Upper lobe of left lung (tissue), 6 donors: ENCODE measurements at places on chromosomes 2 and 18. TPM values are rescaled to one million over a fixed set of nuclear protein-coding genes. Genes with fewer than 3 reads are reported as not detected.

GRCh38 chr2:36267194-36267593, 88.4 kb upstream of the CRIM1 start:
- H3K27ac ChIP-seq, result no peak overlapping the region
- no peaks in the 10 kb centered on the region for H3K36me3 ChIP-seq
- no peaks in the 10 kb centered on the region for H3K27me3 ChIP-seq
- no peak overlapping the region for H3K4me3 ChIP-seq
- no peaks in the 10 kb centered on the region for H3K4me1 ChIP-seq
- DNase-seq, result no peak

GRCh38 chr2:25473131-25473530, 131.4 kb upstream of the DNMT3A start:
- H3K27me3 ChIP-seq, result no peaks in the 10 kb centered on the region
- no peak for DNase-seq
- H3K4me3 ChIP-seq, result no peak overlapping the region
- H3K27ac ChIP-seq, result no peak overlapping the region

- no peaks in the 10 kb centered on the region for H3K36me3 ChIP-seq
These were observed 128.0 kb upstream of the MSH6 start for GRCh38 chr2:47654790-47655562.

DNA sequence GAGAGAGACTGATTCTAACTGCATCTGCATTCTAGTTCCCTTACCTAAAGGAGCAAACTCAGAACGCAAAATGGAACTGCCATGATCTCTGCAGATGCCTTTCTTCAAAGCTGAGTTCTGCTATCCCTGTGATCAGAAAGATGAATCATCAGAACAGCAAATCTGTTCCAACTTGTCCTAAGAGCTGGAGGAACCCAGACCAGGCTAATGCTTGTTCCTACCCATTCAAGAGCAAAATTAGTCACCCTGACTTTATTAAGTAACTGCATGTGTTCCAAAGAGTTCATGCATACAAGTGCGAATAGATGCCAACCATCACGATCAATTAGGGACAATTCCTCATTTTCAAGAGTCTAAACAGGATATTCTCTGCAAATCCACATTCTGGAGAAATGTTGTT, 46.5 kb downstream of the MBP start:
- no peak for DNase-seq
- peak overlapping the region; percentile 38 for H3K4me3 ChIP-seq
- peaks cover 31% of the 10 kb centered on the region for H3K4me1 ChIP-seq
- H3K36me3 ChIP-seq, result no peaks in the 10 kb centered on the region
- peak overlapping the region; percentile 88 for H3K27ac ChIP-seq

DNA sequence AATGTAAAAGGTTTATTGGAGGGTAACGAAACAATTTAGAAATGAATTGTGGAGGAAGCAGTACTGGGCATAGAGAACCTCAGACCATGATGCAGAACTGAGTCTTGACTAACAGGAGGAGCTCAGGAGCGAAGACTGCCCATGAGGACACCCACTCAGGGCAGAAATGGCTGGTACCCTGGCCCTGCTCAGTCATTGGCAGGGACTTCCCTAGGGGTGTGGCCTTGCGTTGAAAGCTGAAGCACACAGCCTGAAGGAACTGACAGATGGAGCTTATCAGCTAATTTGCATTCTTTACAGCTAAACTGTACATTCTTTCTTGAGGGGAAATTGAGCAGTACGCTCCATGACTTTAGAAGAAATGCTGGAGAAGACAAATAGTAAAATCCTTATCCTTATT, 57.1 kb downstream of the PDK1 start:
- no peaks in the 10 kb centered on the region for H3K27me3 ChIP-seq
- no peak overlapping the region for H3K27ac ChIP-seq
- no peaks in the 10 kb centered on the region for H3K4me1 ChIP-seq
- no peaks in the 10 kb centered on the region for H3K36me3 ChIP-seq
- DNase-seq, result no peak
- H3K4me3 ChIP-seq, result no peak overlapping the region

DNA sequence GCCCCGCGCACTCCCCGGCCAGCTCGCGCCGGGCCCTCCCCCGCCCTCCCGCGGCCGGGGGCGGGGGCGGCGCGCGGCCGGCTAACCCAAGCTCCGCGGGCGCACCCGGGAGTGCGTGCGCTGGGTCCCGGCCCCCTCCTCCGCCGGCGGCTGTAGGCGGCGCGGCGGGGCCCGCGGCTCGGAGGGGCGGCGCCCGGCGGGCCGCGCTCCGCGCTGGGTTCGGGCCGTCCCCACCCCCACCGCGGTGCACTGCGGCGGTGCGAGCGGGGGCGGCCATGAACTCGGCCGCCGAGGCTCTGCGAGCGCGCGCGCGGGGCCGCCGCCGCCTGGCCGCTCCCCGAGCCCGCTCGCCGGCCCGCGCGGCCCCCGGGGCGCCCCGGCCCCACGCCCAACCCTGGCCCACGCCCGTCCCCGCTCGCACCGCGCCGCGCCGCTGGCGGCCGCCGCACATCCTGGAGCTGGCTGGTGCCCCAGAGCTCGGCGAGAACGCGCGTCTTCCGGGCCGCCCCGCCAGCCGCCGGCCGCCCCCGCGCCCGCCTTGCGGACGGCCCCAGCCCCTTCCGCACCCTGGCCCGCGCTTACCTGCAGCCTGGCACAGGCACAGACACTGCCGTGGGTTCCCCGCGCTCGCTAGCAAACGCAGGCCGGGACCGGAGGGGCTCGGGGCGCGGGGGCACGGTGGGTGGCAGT, at the start of gene ZBTB14:
Gene ZBTB14, minus strand, starts transcription at position 496 of the 690 bp plus-strand sequence. CDS start 2,480 bp downstream, outside the sequence.
- H3K27me3 ChIP-seq, result no peaks in the 10 kb centered on the region
- peaks cover 16% of the 10 kb centered on the region for H3K4me1 ChIP-seq
- peaks cover 14% of the 10 kb centered on the region for H3K36me3 ChIP-seq
- peak within 1 kb of the TSS; percentile 97 for H3K27ac ChIP-seq
- peak within 1 kb of the TSS; percentile 89 for H3K4me3 ChIP-seq

- no peak overlapping the region for H3K27ac ChIP-seq
- no peaks in the 10 kb centered on the region for H3K36me3 ChIP-seq
- no peak for DNase-seq
- H3K4me3 ChIP-seq, result no peak overlapping the region
- H3K27me3 ChIP-seq, result no peaks in the 10 kb centered on the region
These were observed 111.6 kb upstream of the LMAN1 start for GRCh38 chr18:59470561-59471121.

DNA sequence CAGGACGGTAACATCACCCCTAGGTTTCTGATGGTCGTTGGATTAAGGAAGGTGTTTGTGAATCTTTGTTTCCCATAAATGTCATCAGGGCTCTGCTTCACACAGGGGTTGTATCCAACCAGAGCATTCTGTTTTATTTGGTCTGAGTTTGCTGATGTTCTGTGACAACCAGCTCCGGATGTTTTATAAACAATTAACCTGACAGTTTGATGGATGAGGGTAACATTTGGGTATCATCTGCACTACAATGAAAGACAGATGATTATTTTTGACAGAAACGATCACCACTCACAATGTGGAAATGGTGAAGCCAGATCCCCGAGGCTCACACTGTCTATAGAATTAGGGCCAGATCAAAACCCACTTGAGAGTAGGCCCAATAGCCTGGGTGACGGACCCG, 107.1 kb downstream of the CDC42EP3 start:
- H3K27me3 ChIP-seq, result no peaks in the 10 kb centered on the region
- H3K4me1 ChIP-seq, result no peaks in the 10 kb centered on the region
- H3K27ac ChIP-seq, result no peak overlapping the region
- H3K4me3 ChIP-seq, result no peak overlapping the region
- DNase-seq, result no peak

DNA sequence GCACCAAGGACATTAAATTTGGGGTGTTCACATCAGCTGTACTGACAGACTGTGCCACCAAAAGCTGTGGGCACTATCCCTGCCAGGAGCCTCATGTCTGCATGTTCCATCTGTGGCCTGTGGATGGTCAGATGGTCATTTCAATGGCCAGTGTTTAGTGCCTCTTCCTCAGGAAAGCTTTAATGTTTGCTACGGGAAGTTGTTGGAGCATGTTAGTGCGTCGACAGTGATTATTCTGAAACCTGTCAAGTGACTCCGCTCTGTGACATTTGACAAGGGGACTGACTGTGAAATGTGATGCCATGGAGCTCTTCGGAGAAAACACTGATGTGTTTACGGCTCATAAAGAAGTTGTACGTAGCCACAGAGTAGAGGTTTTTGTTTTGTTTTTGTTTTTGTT, 18.7 kb upstream of the RGPD4 start:
- H3K27ac ChIP-seq, result no peak overlapping the region
- DNase-seq, result no peak
- no peaks in the 10 kb centered on the region for H3K36me3 ChIP-seq
- H3K4me1 ChIP-seq, result no peaks in the 10 kb centered on the region

Gene DSG2
- total RNA-seq, result 55.4 TPM

DNA sequence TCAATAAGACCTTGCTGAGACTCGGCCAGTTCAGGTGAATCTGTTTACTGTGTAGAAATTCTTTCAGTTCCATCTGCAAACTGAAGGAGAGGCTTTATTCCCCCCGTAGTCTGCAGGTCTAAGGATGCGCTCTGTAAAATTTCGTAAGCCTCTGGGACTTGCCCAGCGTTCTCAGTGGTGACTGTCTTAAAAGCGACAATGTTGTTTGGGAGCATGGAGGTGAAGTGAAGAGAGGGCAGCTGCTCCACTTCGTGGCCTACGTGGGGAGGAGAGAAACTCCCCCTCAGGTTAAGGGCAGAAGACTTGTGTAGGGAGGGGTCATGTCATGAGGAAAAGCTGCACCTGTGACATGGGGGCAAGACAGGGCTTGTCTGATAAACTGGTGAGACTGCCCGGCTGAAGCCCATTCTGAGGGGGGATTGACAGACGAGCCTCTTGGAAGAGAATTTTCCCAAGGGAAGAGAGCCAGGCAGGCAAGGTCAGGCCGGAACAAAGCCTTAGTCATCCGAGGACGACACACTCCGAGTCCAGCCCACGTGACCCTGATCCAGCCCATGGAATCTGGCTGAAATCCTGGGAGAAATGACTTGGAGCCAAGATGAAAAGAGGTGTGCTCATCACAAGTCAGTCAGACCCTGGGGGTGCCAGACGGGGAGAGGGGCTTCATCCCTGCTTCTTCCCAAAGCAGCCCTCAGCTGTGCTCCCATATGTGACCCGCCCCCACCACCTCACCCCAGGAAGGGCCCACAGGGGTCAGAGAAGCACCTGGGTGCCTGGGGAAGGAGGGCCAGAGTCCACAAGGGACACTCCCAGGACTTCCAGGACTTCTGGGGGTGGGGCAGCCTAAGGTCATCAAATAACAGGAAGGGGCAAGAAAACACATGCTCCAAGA, 88.5 kb upstream of the SH3BP4 start:
- H3K36me3 ChIP-seq, result no peaks in the 10 kb centered on the region
- no peak overlapping the region for H3K4me3 ChIP-seq
- no peaks in the 10 kb centered on the region for H3K27me3 ChIP-seq
- no peak for DNase-seq

Gene GEN1
- 7.8 TPM for total RNA-seq

DNA sequence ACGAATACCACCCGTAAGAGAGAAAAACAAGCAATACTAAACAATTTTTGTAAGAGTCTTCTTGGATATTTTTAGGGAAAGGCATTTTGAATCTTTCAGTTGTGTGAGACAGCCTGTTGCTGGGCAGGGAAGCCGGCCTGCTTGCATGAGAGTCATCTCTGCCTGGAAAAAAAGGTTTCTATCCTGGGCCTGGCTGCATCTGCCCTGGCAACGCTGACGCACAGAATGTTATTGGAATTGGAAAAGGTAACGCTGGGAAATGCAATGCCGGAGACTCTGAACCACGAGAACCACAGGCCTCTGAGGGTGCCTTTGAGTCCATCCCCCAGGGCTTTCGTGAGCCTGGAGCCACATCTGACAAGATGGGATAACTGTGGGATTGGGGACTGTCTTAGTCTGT, 17.9 kb upstream of the NPAS2 start:
- no peaks in the 10 kb centered on the region for H3K4me1 ChIP-seq
- no peaks in the 10 kb centered on the region for H3K36me3 ChIP-seq
- H3K27ac ChIP-seq, result no peak overlapping the region
- H3K27me3 ChIP-seq, result no peaks in the 10 kb centered on the region

Gene MDH1
- total RNA-seq, result 104 TPM

DNA sequence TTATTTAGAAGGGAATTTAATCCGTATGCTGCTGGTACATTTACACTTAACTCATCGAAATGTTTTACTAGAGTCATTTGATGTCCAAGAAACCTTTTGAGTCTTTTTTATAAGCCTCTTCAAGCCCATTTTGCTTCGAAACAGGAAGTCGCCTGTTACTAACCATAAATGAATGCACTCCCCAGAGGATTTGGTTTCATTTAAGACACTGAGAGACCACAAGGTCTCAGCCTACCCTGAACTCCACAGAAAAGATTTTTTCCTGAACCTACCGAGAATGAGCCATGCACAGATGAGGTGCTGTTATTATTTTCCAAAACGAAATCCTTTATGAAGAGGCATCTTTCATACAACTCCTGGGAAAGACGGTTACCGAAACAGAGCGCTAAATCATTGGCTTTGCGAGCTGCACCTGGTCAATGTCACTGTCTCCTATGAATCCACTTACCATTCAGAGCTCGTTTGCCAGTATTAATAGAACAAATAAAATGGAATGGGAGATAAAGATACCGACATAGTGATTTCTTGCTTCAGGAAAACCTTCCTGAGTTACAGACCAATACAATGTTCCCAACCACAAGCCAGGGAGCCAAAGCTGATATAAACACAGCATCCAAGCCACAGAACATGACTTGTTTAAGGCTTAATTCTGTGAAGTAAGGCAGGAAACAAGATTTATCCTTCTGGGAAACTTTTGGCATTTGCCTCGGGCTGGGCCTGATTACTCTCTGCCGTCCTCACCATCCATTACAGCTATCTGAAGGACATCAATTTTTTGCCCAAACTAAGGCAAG, 382.1 kb downstream of the OSR1 start:
- no peaks in the 10 kb centered on the region for H3K4me1 ChIP-seq
- H3K27ac ChIP-seq, result peak overlapping the region; percentile 40
- H3K27me3 ChIP-seq, result no peaks in the 10 kb centered on the region
- no peak overlapping the region for H3K4me3 ChIP-seq
- DNase-seq, result no peak

DNA sequence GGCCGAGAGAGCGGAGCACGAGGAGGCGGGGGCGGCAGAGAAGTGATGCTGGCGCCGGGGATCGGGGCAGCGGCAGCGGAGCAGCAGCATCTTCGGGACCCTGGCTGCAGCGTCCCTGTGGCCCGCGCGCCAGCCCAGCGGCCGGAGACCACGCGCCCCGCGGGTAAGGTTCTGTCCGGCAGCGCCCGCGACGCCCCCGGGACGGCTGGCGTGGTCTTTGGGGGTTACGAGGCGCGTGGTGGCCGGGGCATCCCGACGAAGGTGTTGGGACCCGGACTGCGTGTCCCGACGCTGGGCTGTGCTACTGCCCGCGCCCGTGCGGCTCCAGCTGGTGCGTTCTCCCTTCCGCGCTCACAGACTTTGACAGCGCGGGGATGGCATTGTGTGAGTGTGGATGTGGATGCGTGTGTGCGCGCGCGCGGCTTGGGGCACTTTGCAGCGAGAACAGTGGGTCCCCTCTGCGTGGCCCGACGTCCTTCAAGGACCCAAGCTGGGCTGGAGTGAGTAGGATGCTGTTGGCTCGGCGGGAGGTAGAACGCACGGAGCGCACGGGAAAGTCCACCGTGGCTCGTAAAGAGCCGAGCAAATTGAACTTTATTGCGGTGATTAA, 405.0 kb downstream of the XIRP2 start:
- peak overlapping the region; percentile 67 for H3K4me3 ChIP-seq
- no peak overlapping the region for H3K27ac ChIP-seq
- peaks cover 15% of the 10 kb centered on the region for H3K4me1 ChIP-seq
- DNase-seq, result no peak
- H3K27me3 ChIP-seq, result peaks cover 24% of the 10 kb centered on the region
- no peaks in the 10 kb centered on the region for H3K36me3 ChIP-seq

Gene ST6GAL2
- 2.1 TPM for total RNA-seq
